ENCODE measurements at places on chromosomes 11 and 22.
A peak's percentile ranks its signal among the peaks of the same experiment; 100 is the strongest.

DNA sequence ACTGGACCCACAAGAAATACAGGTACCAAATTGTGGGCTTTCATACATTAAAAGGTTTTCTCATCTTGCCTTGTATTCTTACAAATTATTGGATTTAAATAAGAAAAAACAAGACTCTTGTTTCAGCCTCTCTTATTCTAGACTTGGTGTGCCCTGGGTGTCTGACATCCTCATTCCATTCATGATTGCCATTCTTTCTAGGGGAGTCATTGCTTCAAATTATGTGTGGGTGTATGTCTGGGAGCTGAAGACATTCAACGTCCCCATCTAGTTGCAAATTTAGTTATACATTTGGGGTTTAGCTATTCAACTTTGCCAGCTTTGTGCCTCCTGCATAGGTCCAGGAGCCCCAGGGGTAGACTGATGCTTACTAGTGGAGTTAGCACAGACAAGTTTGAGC is 18.1 kb downstream of the MAML2 start:
- no peak for DNase-seq

DNA sequence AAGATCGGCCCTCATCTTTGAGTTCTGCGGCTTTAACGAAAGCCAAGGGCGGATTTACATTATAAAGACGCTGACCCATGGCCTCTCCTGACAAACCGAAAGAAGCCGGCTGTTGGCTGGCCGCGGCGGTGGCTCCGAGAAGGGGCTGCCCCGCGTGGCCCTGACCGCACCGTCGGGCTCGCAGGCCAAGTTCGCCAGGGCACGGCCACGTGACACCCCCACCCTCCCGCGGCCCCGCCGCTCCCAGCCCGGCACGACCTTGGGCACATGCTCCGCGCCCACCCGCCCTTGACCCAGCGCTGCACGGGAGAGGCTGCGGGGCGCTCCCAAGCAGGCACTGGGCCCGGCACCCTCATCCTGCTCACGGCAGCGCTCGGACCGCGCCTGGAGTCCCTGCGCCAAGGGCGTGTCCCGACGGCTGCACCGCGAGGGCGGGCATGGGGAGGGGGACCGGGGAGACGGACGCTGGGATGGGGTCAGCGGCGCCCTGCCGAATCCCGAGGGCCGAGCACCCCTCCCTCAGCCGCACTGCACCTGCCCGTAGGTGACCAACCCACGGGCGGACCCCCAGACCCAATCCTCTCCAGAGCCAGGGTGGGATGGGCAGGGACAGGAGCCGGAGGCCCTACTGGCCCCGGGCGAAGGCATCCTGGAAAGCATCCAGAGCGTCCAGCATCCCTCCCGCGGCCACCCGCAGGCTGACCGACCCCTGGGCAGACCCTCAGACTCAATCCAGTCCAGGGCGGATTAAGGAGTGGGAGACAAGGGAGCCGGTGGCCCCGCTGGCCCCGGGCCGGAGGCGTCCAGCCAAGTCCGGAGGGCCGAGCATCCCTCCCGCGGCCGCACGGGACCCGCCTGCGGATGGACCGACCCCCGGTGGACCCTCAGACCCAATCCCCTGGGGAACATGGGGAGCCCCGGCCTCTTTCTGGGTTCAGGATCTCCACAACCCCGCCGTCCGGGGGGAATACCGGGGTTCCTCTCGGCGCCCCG is 759 bp downstream of the CPT1A start:
- no peak for DNase-seq

GRCh38 chr11:62863687-62864335 is 16.9 kb upstream of the SLC3A2 start:
- no peak for DNase-seq

DNA sequence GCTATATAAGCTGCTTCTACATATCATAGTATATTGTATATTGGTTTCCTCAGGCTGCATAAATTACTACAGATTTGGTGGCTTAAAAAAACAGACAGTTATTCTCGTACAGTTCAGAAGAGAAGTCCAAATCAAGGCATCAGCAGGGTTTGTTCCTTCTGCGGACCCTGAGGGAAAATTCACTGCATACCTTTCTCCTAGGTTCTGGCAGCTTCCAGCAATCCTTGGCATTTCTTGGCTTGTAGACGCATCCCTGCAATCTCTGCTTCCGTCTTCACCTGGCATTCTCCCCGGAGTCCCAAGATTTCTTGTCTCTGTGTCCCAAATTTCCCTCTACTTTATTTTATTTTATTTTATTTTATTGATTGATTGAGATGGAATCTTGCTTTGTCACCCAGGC is 142.8 kb downstream of the COMMD9 start:
- DNase-seq: no peak

DNA sequence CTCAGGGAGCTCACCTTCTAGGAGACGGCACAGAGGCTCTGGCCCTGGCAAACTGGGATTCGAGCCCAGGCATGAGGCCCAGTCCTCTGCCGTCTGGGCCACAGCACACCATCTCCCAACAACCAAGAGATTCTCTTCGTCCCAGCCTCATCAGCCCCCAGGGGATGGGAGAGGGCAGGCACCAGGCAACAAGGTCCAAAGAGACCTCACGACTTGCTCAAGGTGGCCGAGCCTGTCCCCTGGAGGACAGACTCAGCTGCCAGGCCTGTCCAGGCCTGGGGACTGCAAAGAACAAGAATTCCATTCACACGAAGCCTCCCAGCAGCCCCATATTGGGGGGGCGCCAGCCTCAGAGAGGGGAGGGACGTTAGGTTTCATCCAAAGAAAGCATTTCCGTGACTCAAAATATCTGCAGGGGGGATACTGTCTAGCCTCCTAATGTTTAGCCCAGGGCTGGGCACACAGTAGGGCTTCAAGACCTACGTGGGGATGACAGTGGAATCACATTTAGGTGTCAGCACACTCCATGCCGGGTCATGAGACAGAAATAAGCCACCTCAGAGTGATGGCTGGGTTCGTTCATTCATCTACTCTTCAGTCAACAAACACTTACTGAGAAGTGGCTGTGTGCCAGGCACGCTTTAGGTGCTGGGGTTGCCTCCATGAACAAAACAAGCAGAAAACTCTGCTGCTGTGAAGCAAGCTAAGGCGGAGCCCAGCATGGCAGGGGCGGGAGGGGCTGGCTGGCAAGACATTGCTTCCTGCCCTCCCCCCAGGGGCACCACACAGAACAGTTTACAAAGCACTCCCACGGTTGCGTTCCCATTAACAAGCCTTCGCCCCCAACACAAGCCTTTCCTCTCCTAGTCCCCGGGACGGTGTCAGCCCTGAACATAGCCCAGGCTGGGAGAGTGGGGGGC is 1.2 kb downstream of the CARNS1 start:
- DNase-seq: peak; percentile 76

DNA sequence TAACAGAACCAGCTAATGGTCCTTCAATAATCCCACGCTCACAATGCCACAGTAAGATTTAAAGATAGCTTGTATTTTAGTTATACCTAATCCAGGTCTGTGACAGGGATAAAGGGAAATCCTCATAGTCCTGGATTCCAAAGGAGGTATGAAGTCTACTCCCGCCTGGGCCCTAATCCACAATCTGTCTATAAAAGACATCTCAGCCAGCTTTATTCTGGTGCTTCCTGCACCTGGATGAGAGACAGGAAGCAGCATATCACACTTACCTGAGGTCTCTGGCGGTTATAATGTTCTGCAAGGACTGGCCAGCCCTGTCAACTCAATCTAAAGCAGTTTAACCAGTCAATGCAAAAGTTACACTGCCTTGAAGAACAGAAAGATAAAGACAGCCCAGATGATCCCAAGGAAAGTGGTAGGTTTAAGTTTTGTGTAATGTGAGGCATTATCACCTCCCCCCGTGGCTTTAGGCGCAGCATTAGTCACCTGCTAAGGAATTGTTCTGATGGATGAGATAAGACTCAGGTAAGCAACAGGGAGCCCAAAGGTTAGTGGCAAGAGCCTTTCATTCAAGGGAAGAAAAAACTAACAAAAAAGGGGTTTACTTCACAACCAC is 57.6 kb downstream of the PLEKHA7 start:
- DNase-seq: no peak

DNA sequence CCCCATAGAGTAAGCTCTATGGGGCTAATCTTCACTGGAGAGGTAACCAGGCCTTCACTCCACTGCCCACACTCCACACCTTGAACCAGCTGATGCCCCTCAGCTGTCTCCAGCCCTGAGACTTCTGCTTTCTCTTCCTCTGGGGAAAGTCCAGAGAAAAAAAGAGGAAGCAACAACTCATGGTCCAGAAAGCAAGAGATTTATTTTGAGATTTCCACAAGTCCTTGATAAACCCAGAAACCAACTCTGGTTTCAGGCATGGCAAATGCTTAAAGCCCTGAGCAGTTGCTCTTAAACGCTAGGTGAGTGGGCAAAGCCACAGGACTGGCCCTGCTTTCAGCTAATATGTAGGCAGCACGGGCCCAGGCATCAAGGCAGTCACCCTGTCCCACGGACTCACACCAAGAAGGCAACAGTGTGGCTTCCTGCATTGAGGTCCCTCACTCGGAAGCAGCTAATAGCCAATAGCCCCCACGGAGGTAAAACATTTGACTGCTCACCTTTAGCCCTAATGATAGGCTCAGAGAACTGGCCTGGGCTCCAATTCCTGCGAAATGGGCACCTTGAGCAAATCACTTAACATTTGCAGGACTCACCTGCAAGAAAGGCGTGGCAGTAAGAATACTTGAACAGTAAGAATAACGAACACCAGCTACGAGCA is 4.3 kb downstream of the CYB561A3 start:
- no peak for DNase-seq

GRCh38 chr11:119551420-119552105 is 128.6 kb upstream of the THY1 start:
- DNase-seq: no peak

- DNase-seq: no peak
These were observed 10.5 kb downstream of the TXN2 start for GRCh38 chr22:36470994-36471331.

GRCh38 chr11:9760193-9760575 is 96.3 kb downstream of the SWAP70 start:
- DNase-seq: no peak

DNA sequence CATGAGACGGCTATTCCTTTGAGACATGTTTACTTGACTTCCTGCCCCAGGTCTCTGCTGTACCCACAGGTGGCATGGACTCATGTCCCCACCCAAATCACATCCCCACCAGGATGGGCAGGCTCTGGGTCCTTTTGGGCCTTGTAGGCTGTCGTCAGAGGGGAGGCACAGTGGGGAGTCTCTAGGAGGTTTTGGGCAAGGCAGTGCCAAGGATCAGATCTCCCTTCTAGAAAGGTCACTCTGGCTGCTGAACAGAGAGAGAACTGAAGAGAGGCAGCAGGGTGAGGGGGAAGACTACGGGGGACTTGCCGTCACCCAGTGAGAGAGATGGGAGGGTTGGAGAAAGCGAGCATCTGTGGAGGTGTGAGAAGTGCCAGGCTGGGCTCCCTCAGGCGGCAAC is 4.6 kb upstream of the KCNQ1OT1 start:
- no peak for DNase-seq

DNA sequence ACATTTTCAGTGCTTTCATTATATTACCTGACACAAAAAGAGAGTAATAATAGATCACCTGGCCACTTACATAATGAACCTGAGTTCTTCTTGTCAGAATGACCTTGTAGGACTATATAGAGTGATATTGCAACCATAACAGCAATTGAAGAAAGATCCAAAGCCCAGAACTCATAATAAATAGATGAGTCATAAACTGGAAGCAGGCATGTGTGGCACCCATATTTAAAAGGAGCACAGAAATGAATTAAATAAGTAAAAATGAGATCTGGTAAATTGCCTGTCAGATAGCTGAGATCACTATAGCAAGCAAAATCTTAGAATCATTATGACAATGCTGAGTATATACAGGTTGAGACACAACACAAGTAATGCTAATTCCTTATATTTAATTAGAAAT is 331.8 kb downstream of the AASDHPPT start:
- DNase-seq: no peak

- no peak for DNase-seq
These were observed 188.3 kb downstream of the DDX10 start for GRCh38 chr11:108853151-108853550.

- DNase-seq: no peak
These were observed 189.9 kb downstream of the ARHGAP42 start for GRCh38 chr11:100876815-100877520.

DNA sequence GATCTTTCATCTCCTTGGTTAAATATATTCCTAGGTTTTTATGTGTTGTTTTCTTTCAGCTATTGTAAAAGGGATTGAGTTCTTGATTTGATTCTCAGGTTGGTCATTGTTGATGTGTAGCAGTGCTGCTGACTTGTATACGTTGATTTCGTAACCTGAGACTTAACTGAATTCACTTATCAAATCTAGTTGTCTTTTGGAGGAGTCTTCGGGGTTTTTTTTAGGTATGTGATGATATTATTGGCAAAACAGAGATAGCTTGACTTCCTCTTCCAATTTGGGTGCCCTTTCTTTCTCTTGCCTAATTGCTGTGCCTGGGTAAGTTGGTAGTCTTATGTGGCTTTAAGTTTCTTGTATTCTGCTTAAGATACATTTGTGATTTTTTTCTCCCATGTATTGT is 52.8 kb downstream of the CBL start:
- no peak for DNase-seq

DNA sequence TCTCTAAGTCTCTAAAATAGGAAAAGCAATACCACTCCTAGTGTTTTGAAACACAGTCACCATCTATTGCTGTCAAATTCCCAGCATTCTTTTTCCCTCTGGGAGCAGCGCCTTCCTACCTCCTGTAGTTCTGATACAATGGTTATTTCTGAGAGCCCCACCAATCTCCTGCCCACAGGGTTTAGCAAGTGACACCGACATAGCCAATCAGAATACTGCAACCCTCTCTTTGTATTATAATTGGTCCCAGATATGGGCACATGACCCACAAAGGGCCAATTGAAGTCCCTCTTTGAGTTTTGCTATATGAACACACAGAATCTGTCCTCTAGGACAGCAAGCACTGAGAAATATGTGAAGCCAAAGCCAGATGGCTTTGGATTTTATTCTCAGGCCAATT is 16.9 kb upstream of the ARHGAP42 start:
- DNase-seq: no peak

DNA sequence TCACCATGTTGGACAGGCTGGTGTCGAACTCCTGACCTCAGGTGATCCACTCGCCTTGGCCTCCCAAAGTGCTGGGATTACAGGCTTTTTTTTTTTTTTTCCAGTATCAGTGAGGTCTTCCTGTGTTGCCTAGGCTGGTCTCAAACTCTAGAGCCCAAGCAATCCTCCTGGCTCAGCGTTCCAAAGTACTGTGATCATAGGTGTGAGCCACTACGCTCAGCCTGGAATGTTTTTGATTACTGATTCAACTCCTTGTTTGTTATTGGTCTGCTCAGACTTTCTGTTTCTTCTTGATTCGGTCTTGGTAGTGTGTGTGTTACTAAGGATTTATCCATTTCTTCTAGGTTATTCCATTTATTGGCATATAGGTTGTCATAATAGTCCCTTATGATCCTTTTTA is 31.3 kb downstream of the NAGA start:
- DNase-seq: no peak
